Upper lobe of right lung (tissue), 1 donor: ENCODE measurements at places on chromosomes 3 and 15. TPM values are rescaled to one million over a fixed set of nuclear protein-coding genes. Genes with fewer than 3 reads are reported as not detected.

- H3K27me3 ChIP-seq: no peaks in the 10 kb centered on the region
- DNase-seq: no peak
- peaks cover 23% of the 10 kb centered on the region for H3K4me1 ChIP-seq
- H3K36me3 ChIP-seq: no peaks in the 10 kb centered on the region
- no peak overlapping the region for H3K27ac ChIP-seq
Observed at GRCh38 chr15:84826369-84826823, 9.2 kb downstream of the ALPK3 start.

- DNase-seq: no peak
- H3K4me3 ChIP-seq: no peak overlapping the region
- H3K4me1 ChIP-seq: no peaks in the 10 kb centered on the region
- no peak overlapping the region for H3K27ac ChIP-seq
Observed at GRCh38 chr3:56303487-56303886, 164.8 kb downstream of the ERC2 start.

DNA sequence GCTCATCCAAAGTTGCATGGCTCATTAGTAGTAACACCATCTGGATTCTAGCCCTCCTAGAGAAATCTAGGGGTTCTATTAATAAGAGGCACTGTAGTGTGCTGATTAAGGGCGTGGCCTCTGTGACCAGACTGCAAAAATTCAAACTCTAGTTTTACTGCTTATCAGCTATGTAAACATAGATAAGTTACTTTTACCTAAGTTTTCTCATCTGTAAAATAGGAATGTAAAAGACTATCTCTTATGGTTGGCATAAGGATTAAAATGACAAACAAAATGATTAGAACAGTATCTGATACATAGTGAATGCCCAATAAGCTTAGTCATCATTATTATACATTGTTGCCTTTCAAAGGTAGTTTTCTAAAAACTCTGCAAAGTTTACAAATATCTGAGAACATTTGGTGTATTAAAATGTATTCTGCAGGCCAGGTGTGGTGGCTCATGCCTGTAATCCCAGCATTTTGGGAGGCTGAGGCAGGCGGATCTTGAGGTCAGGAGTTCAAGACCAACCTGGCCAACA is 4.5 kb downstream of the PTX3 start:
- no peak overlapping the region for H3K27ac ChIP-seq
- H3K36me3 ChIP-seq: no peaks in the 10 kb centered on the region
- H3K4me1 ChIP-seq: peaks cover 17% of the 10 kb centered on the region
- H3K27me3 ChIP-seq: no peaks in the 10 kb centered on the region
- no peak overlapping the region for H3K4me3 ChIP-seq
- DNase-seq: no peak

GRCh38 chr3:22729212-22729611 is 473.9 kb upstream of the UBE2E2 start:
- H3K36me3 ChIP-seq: no peaks in the 10 kb centered on the region
- H3K4me3 ChIP-seq: no peak overlapping the region
- no peaks in the 10 kb centered on the region for H3K27me3 ChIP-seq
- DNase-seq: no peak
- H3K27ac ChIP-seq: no peak overlapping the region
- H3K4me1 ChIP-seq: no peaks in the 10 kb centered on the region

DNA sequence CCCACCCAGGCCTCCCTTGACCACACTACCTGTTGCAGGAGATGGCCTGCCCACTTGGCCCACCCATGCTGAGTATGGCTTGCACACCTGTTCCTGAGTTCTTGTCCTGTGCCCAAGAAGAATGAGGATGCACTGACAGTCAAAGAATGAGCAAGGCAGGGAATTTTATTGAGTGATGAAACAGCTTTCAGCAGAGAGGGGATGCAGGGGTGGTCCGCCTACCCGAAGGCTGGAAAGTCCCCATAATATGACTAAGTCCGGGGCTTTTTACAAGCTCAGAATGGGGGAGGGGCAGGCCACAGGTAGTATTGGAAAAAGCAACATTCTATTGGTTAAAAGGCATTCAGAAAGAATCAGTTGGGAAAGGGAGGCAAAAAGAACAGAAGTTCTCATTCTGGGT is 29.9 kb upstream of the RNU6-1 start:
- H3K4me1 ChIP-seq: no peaks in the 10 kb centered on the region
- H3K27me3 ChIP-seq: no peaks in the 10 kb centered on the region
- H3K4me3 ChIP-seq: no peak overlapping the region
- H3K36me3 ChIP-seq: no peaks in the 10 kb centered on the region

- H3K27ac ChIP-seq: no peak overlapping the region
- H3K4me1 ChIP-seq: no peaks in the 10 kb centered on the region
- H3K27me3 ChIP-seq: no peaks in the 10 kb centered on the region
- H3K36me3 ChIP-seq: no peaks in the 10 kb centered on the region
- no peak for DNase-seq
- H3K4me3 ChIP-seq: no peak overlapping the region
Observed at GRCh38 chr3:27342267-27342666, 26.9 kb downstream of the NEK10 start.

DNA sequence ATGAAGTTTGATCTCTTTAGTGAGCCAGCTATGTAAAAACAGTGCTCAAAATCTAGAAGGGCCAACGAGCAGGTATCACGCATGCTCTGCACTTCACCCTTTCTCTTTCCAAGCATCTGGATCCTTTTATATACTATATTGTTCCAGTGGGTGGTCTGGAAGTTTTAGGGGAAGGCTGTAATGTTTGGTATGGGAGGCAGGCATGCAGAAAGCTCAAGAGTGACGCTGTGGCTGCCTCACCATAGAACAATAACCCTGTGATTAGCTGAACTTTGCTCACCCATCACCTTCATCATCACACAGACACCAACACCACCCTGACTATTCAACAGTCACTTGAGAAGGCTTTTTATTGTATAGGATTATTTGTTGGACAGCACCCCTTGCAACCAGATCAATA is 81.6 kb downstream of the FBN1 start:
- H3K27me3 ChIP-seq: no peaks in the 10 kb centered on the region
- H3K36me3 ChIP-seq: no peaks in the 10 kb centered on the region
- H3K27ac ChIP-seq: no peak overlapping the region
- DNase-seq: no peak

DNA sequence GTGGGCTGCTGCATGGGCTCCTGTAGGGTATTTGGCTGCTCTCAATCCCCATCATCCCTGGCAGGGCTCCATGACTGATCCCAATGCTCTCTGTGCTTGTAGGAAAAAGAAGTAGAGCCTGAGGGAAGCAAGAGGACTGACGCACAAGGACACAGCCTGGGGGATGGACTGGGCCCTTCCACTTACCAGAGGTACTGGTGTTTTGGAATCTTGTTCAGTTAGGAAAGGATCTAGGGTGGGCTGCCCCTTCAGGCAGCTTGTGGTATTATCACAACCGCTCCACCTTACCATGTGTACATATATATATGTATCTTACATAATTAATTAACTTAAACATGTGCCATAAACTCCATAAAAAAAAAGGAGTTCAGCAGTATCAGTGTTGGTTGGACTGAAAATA is 1.3 kb downstream of the SLC28A2 start:
- no peaks in the 10 kb centered on the region for H3K36me3 ChIP-seq
- DNase-seq: no peak

DNA sequence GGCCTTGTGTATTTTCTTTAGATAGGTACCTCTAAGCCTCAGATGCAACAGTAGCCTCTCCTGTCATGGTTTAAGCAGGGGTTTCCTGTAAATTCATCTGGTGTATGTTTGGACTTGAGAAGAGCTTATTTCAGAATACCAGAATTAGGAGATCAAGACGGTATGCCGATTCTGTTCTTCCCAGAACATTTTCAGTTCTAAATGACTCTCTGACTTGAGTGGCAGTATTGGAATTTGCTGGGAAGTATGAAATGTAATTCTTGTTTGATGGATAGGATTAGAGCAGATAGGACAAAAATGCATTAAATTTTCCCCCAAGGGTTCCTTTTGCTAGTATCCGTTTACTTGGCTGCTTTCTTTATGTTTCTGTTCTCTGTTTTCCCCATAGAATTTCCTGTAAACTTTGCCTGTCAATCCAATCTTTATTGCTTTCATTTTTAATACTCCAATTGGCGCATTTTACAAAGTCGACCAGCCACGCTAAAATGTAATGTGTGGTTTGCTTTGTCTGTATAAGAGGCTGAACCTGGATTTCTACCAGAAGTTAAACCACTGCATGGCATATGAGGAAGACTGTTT is 612.2 kb downstream of the RBMS3 start:
- H3K4me3 ChIP-seq: no peak overlapping the region
- H3K36me3 ChIP-seq: no peaks in the 10 kb centered on the region
- no peaks in the 10 kb centered on the region for H3K4me1 ChIP-seq
- no peaks in the 10 kb centered on the region for H3K27me3 ChIP-seq

HHATL gene
- total RNA-seq: not detected
